GM23338 (cell line): ENCODE measurements at places on chromosomes 4 and X. TPM values are rescaled to one million over a fixed set of nuclear protein-coding genes. Genes with fewer than 3 reads are reported as not detected.

- no peak for DNase-seq
Observed at GRCh38 chrX:24928114-24928513, 87.7 kb downstream of the ARX start.

The HHIP gene
- 1.5 and 2.5 TPM in 2 replicates for total RNA-seq

GRCh38 chrX:106178826-106179225 is 10.7 kb downstream of the PWWP3B start:
- peak; percentile 6 for DNase-seq

The NFKB1 gene
- total RNA-seq, result 2.4 and 4.6 TPM in 2 replicates

DNA sequence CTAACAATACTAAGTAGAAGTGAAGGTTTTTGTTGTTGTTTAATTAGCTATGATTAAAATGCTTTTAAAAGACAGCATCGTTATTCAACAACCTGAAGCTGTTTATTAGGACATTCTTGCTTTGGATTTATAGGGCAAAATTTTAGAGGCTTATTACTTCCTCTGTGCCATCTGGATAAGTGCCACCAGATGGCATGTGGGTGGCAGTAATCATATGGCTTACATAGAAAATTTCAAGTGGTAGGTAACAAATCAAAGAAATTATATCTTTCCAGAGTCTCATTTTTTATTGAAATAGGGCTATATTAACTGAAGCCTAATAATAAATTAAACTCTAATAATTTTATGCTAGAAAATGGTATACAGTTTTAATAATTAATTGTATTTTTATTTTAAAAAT is 83.3 kb upstream of the HTR2C start:
- no peak for DNase-seq

DNA sequence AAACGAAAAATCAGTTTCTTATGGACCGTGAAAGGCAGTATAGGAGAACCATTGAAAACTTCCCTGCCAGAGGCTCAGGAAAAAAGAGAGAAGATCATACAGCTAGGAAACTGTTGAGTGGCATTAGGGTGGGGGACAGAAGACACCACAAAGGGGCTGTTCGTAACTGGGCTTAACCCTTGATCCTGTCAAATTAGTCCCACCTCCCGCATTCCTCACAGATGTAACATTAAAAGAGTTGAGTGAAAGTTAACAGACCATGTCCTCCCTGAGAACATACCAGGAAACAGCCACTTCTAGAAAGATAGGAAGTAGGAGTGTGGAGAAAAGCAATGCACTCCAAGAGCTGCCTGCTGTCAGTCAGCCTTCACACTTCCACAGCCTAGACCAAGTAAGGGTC is 8.7 kb downstream of the SHROOM4 start:
- no peak for DNase-seq

DNA sequence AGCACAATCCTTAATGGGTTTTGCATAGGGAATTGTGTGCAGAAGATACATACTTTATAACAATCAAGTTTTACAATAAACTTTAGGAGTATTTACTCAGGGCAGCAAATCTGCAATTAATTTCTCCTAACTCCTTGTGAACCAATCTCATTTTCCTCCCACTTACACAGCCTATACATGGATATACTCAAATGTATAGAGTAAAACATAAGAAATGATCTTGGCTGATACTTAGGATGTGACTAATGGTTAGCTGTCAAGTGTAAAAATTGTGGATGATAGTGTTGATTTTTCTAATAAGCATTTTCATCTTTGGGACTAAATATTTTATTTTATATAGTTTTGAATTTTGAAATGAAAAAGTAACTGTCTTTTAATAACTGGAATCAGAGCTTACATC is 759.6 kb downstream of the GRID2 start:
- no peak for DNase-seq

DNA sequence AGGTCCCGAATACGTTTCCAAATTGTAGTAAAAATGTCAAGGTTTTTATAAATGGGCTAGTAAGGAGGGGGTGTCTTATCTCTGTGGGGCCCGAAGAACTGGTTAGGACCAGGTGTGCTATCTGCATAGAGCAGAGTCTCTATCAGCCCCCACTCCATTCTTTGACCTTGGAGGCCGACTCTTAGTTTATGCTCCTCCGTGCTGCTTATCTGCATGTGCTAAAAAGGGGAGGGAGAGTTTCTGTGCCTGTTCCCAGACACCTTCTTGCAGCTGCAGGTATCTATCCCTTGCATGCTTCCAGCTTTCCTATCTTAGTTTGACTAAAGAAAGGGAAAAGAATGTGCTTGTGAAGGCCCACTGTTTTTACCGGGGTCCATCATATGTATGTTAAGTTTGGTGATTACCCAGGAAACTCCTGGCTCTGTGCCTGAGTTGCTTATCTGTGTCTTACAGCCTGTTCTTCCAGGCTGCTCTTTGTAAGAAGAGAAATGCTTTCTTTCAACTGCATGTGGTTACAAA is 28.6 kb upstream of the NAF1 start:
- DNase-seq, result no peak

DNA sequence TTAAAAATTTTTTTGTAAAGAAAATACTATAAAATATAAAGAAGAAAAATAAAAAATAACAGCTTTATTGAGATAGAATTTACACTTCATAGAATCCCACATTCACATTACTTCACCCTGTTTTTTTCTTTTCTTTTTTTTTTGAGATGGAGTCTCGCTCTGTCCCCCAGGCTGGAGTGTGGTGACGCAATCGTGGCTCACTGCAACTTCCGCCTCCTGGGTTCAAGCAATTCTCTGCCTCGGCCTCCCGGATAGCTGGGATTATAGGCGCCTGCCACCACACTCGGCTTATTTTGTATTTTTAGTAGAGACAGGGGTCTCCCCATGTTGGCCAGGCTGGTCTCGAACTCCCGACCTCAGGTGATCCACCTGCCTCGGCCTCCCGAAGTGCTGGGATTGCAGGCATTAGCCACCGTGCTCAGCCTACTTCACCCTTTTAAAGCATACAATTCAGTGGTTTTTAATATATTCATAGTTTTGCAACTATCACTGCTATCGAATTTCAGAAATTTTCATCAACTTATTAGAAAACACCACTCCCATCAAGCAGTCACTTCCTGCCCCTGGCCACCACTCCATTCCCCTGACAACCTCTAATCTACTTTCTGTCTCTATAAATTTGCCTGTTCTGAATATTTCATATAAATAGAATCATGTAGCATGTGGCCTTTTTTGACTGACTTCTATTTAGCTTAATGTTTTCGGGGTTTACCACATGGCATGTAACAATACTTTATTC is 48.7 kb downstream of the TMEM131L start:
- no peak for DNase-seq

GRCh38 chr4:55887594-55887993 is 34.1 kb downstream of the EXOC1 start:
- DNase-seq, result peak; percentile 36

GRCh38 chr4:3679071-3679825 is 86.9 kb upstream of the ADRA2C start:
- DNase-seq, result no peak

DNA sequence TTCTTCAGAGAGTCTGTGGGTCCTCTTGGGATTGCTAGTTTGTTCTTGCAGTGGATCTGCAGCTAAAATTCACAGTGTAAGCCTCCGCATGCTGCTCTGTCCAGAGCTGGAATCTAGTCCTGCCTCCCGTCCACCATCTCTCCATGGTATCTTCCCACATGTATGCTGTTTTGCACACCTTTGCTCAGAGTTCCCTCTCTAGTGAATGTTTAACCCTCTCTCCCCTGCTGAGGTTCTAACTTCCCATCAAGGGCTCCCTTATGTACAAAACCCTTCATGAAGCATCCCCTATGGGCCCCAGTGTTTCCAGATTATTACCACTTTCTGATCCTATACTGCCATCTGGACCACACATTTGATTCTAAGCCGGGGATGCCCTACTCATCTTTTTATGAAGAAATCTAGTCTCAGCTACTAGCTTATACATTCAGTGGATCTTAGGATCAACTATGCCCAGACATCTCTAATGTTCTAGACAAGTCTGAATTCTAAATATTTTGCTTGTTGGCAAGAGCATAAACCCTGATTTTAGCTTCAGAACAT is 157.3 kb downstream of the CPEB2 start:
- no peak for DNase-seq

- peak; percentile 24 for DNase-seq
Observed at GRCh38 chrX:7218321-7219152, 70.6 kb upstream of the PUDP start.

DNA sequence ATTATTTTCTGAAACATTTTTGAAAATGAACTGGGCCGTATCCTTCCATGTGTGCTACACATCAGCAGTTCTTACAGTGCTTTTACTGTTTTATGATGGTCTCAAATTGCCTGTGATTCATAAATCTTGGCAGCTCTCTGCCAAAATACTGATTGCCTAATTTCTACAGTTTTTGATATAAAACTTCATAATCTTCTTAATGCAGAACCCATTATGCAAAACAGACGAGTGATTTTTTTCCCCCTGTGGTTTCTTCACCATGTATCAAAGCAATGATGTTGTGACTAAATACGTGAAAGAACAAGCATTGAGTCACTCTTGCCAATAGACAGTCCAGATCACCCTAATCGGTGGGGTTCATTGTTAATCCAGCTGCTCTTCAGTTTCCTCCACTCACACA is 156.4 kb upstream of the WDR1 start:
- no peak for DNase-seq

DNA sequence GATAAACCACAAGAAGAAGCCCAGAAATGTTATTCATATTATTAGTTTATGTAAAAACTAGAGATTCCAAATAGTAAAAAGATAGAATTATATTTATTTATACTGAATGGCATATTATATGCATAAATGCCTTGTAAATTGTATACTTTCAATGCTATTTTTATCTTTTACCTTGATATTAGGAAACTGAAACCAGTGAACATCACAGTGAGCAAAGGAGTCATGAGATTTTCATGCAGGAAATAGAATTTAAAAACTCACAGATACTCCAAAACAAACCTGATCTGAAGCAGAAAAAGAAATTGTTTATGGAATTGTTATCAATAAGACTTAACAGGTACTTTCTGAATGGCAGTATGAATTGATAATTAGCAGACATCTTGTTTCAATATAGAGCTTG is 207.3 kb upstream of the CENPE start:
- DNase-seq, result no peak

DNA sequence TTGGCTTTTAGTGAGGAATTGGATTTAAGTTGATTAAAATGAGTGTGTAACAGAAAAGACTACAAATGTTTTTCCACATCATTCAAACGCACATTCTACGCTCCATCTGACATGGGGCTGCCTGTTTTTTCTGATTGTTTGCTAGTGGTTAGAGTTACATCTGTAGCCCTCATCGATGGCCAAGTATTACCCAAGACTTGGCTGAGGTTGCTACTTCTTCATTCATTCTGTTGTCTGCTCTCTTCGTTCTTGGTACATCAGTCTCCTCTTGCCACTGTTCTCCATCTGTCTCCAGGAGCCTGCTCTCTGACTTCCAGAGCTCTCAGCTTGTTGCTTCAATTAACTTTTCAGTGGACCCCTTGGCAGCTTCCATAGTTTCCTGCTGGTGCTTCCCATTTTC is 1844.6 kb upstream of the TENM3 start:
- DNase-seq, result no peak

DNA sequence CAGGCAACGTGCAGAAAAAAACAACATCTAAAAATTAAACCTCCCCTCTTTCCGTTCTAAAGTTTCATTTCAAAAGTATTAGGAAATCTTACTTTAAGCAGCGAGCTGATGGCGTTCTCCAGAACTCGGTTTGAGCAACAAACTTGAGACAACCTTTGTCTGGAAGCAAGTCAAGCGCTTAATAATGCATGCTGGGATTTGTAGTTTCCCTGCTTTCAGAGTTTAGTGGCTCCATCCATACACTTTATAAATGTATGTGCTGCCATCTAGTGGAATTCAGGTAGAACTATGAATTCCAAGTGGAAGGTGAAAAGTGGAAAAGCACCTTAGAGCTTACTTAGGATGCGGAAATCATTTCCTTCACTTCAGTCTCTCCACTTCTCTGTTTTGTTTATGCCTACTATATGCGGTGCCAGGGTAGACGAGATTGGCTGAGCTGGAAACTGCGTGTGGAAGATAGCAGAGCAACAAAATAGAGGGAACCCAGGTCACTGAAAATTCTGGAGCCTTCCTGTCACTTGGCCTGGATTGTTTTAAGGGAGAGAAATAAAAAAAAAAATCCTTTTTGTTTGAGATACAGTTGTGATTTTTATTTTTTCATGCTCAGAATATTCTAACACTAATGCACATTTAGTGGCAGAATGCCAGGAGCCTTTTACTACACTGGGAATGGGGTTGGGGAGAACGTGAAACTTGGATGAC is at the start of gene BDH2:
BDH2 (minus strand) TSS at position 144 of the 702 bp plus-strand sequence. CDS start 3,580 bp downstream, outside the sequence.
- peak; percentile 98 for DNase-seq

GRCh38 chr4:37058826-37059225 is 185.7 kb upstream of the NWD2 start:
- DNase-seq, result no peak

The PDE6B gene
- total RNA-seq, result 3.1 and 5.0 TPM in 2 replicates

DNA sequence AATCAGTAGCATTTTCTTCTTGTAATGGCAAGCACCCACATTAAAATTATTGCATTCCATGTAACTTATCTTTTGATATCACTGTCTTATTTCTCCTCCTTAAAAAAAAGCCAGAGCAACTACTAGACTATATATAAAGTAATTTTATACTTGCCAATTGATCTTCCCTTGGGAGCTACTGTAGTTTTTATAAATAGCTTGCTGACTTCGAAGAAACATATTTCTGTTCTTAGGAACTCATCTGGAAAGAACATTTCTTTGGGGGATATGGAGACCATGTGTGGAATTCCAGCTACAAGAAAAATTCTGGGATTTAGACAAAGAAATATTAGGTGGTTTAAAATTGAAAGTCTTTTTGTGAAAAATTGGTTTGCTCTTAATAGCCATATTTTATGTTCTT is 94.9 kb downstream of the BMPR1B start:
- no peak for DNase-seq

DNA sequence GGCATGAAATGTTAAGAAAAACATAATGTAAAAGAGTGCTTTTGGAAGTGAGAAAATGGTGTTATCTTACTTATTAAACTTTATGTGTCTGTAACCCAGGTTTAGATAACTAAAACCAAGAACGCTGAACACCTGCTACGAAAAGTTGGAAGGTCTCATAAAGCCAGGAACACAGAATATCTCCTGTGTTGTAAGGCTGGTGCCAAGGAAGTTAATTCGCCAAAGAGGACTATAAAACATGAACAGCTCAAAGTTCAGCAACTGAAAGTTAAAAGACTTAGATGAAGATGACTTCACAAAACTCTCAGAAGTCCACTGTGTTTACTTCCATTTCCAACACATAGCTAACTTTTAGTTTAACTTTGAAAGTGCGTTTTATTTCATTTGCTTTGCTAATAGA is 54.3 kb downstream of the GPRIN3 start:
- DNase-seq, result no peak

DNA sequence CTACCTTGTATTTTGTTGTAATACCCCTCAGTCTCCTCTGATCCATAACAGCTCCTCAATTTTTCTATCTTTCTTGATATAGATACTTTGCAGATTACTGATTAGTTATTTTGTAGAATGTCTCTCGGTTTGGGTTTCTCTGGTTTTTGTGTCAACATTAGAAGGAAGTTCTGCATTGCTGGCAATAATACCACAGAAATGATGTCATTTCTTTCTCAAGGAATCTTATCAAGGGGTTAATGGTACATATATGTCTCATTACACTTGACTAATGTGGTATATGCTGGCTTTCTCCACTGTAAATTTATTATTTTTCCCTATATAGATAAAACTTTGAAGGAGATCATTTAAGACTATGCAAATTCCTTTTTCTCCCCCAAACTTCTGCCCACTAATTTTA is 183.6 kb upstream of the DKK2 start:
- DNase-seq, result no peak

The TLR2 gene
- total RNA-seq, result 1.2 and 2.1 TPM in 2 replicates
